ENCODE measurements at places on chromosomes 13 and 19.
A peak's percentile ranks its signal among the peaks of the same experiment; 100 is the strongest.

GRCh38 chr13:53068585-53069520 lies 40.2 kb downstream of the OLFM4 start:
- DNase-seq = no peak

DNA sequence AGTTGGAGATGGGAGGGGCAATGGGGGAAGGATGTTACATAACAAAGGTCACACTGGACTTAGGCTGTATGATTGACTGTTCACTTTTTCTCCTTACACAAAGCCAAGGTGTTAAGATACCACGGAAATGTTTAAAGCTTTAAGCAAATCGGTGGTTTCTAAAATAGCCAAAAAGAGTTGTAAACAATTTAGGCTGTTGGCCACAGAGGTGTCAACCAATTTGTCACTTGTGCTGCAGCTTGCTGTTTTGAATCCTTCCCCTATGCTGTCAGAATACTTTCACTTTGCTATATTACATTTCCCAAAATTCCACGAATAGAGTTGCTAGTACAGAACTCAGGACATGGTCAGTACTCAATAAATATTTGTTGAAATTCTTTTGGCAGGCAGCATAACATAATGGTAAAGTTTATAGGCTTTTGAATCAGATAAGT lies 149.3 kb downstream of the VWA8 start:
- DNase-seq = no peak

DNA sequence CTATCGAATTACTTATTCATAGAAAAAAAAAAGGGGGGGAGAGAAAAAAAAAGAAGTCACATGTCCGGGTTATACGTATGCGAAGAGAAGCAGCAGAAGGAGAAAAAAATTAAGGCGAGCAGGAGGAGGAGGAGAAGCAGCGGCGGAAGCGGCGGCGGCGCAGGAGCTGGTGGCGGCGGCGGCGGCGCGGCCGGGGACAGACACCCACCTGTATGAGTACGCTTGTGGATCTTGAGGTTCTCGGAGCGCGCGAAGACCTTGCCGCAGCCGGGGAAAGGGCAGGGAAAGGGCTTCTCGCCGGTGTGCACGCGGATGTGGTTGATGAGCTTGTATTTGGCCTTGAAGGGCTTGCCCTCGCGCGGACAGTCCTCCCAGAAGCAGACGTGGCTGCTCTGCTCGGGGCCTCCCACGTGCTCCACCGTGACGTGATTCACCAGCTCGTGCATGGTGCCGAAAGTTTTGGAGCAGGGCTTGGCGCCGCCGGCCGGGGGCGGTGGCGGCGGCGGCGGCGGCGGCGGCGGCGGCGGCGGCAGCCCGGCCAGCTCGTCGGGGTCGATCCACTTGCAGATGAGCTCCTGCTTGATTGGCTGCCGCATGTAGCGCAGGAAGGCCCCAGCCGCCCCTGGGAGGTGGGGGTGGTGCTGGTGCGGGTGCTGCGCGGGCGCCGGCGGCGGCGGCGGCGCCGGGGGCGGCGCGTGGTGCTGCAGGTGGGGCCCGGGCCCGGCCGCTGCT lies 1.5 kb downstream of the ZIC5 start:
- DNase-seq = no peak

- no peak for DNase-seq
These were observed 34.7 kb upstream of the DOCK9 start for GRCh38 chr13:99012539-99012938.

GRCh38 chr19:48716562-48717291 lies 2.8 kb downstream of the MAMSTR start:
- no peak for DNase-seq

DNA sequence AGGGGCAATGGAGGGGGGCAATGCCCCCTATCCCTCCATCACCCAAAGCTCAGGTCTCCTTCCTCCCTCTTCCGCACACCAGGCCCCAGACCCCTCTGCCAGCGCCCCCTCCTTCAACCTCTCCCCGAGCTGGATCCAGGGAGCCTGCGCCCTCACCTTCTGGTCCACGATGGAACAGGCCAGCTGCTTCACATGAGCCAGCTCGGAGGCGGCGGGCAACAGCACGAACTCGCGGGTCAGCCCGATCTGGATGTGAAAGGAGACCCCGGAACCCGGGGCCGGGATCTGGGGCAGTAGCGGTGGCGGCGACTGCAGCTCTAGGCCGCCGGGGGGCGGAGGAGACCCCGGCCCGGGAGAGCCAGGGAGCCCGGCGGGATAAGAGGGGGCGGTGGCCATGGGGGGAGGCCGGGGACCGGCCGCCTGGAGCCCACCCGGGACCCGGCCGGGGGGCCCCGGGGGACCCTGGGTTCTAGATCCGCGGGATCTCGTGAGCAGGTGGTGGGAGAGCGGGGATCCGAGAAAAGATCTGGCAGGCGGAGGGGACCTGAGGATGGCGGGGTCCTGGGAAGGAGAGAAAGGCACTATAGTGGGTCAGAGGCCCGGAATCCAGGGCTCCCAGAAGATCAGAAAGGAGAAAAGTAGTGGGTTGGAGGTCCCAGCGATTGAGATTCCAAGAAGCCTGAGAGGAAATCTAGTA lies 791 bp downstream of the PRKD2 start:
- no peak for DNase-seq

DNA sequence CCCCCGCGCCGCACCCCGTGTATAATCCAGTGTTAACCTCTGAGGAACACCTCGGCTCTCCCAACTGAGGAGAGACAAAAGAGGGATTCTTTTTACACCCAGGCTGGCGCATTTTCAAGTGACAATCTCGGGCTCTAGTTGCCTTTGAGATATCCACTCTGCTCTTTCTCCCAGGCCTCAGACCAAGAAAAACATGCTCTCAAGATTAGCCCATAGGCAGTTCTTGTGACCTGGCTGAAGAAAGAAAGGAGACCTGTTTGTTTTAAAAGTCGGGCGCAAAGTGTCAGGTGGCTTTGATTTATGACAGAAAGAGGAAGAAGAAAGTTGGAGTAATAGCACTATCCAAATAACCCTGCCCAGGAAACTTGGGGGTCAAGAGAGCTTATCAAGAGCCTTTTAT lies 27.3 kb downstream of the SHISA2 start:
- peak; percentile 49 for DNase-seq

DNA sequence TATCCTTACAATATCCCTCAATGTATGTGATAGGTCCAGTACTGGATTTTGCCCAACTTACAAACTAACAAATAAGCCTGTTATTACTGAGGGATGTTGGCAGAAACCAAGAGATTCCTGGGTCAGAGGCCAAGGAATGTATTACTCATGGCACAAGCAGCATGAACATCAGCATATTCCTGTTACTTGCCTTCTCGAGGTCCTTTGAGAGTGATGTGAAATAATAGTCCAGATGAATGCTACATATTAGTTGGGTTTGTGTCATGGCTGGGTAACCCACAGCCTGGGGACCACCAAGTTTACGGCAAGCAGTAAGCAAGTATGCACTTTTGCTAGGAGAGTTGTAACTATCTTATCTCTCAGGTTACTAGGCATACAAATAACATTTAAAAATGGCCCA lies 384.5 kb upstream of the GPC6 start:
- DNase-seq = no peak
